ENCODE measurements at places on chromosomes 2 and 18. TPM values are rescaled to one million over a fixed set of nuclear protein-coding genes. Genes with fewer than 3 reads are reported as not detected.

DNA sequence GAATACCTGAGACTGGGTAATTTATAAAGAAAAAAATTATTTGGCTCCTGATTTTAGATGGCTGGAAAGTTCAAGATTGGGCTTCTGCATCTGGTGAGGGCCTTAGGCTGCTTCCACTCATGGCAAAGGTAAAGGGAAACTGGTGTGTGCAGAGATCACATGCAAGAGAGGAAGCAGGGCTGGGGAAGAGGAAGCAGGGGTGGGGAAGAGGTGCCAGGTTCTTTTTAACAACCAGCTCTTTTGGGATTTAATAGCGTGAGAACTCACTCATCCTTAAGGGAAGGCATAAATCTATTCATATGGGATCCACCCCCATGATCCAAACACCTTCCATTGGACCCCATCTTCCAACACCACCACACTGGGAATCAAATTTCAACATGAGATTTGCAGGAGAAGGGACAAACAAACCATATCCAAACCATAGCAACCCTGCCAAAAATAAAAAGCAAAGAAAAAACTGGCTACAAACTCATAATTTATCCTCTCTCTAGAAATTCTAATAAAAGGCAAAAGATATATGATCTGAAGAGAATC, 30.4 kb downstream of the PRKRA start:
- DNase-seq, result no peak

Gene RIF1
- total RNA-seq, result 25.3 TPM

DNA sequence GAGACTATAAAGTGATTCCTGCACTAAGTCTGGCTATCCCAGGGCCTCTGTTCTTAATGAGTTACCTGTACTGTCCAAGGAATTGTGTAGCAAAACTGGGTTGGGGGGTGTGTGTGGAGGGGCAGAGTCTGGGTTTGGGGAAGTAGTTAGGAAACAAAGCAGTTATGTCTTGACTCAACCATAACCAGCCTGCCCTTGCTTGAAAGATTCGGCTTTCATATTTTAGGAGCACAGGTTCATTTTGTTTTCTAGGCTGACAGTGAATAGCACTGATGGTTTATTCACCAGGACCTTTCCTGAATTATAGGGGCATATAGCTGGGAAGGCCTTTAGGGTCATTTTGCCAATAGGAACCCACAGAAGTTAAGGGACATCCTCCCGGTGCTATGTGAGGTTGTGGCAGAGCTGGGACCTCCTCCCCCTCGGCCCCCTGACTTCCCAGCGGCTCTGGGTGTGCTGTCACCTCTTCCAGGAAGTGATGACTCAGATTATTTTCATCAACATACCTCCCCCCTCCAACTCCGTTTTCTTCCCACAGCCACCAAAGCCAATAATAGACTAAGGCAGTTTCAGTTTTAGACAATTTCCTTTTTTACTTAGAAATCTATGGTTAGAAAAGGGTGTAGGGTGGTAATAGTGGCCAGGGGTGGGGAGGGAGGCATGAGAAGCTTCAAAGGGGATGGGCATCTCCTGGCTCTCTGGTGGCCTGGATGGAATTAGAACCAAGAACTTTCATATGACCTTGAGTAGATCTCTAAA, 44.8 kb downstream of the SETBP1 start:
- DNase-seq, result no peak

Gene MC2R
- 0.17 TPM for total RNA-seq

DNA sequence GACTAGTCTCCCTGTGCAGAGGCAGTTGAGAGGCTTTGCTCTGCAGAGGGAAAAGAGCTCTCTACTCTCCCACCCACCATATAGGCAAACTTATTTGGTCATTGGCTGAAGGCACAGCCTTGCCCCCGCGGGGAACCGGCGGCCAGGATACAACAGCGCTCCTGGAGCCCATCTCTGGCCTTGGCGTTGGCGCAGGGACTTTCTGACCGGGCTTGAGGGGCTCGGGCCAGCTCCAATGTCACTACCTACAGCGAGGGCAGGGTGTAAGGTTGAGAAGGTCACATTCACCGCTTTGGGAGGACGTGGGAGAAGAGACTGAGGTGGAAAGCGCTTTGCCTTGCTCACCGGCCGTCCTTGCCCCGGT, 2.2 kb downstream of the ONECUT2 start:
- no peak for DNase-seq
